ENCODE measurements at places on chromosomes 6 and 20.
A peak's percentile ranks its signal among the peaks of the same experiment; 100 is the strongest.

DNA sequence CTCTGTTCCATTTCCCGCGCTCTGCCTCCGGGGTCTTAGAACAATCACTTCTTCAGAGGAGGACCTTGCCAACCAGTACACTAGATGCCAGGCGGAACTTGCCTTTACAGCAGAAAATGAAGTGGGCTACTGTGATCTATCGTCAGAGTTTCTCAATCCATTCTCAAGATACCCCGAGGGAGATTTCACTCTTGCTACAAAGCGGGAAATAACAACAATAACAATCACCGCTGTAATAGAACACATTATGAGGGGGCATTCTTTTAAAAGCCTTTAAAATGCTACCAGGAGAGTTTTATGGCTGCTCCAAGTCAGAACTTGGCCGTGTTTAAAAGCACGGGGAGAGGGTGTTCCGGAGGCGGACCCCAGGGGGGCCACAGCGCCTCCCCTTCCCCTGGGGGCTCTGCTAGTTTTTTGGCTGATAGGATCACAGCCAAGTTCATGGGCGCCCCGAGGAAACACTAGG lies 617.0 kb upstream of the AGPAT4 start:
- DNase-seq, result no peak

GRCh38 chr6:70112716-70113115 lies 190.2 kb downstream of the COL9A1 start:
- no peak for DNase-seq

DNA sequence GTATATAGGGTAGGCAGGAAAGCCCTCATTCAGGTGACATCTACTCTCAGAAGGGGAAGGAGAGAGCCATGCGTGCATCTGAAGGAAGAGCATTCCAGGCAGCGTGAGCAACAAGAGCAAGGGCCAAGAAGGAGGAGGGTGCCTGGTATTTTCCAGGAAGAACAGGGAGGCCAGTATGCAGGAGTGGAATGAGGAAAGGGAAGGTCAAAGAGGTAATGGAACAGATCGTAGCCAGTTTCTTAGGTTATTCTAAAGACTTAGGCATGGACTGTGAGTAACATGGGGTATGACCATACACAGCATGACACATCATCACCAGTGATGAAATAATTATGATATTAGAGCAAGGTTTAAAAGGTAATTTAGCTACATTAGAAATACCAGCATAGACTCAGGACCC lies 24.1 kb downstream of the ALDH8A1 start:
- no peak for DNase-seq

GRCh38 chr6:109243863-109244825 lies 138.1 kb downstream of the CD164 start:
- DNase-seq, result no peak

DNA sequence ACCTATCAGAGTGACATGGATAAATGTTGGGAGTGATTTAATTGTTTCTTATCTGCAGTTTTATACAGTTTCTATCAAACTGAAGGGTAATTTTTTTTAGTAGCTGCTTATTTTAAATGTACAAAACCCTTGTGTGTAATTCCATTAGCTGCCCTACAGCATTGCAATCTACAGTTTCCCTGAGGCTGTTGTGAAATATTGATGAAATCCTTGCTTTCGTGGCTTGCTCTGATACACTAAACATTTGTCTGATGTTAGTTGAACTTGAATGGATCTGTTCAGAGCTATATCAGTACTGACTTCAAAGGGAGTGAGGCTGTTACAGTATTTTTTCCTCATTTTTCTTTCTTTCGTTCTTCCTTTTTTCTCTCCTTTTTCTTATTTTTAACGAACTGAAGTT lies 255.4 kb downstream of the TSHZ2 start:
- DNase-seq, result no peak

- DNase-seq, result no peak
These were observed 70.4 kb downstream of the JAG1 start for GRCh38 chr20:10603378-10603777.

DNA sequence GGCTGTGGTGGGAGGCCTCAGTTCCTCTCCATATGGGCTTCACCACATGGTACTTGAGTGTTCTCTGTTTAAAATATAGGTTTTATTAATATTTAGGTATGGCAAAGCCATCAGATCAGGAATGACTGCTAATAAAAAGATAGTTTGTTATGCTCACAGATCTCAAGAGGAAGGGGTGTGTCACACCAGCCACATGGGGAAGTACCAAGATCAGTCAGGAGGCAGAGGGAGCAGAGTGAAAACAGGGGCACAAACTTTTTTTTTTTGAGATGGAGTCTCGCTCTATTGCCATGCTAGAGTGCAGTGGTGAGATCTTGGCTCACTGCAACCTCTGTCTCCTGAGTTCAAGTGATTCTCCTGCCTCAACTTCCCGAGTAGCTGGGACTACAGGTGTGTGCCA lies 92.1 kb upstream of the GCM1 start:
- no peak for DNase-seq

DNA sequence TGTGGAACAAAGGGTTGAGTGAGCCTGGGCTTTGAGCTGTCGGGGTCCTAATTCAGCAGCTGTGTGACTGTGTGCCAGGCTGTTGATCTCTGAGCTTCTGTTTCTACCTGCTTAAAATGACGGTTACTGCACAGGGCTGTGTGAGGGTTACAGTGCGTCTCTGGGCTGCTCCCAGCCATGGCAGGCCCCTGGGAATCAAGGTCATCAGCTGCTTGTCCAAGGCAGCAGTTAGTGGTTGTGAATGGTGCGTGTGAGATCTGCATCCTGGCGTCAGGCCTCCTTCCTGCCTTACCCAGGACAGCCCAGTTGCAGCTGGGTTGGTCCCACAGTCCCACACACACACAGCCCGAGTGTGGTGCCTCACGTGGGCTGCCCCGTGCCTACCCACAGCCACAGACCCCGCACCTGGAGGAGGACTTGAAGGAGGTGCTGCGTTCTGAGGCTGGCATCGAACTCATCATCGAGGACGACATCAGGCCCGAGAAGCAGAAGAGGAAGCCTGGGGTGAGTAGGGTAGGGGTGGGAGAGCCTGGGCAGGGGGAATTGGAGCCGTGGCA lies 15.6 kb downstream of the GTSF1L start:
- no peak for DNase-seq

GRCh38 chr20:41249411-41250281 lies 67.9 kb downstream of the ZHX3 start:
- peak; percentile 31 for DNase-seq

- DNase-seq, result no peak
These were observed 25.7 kb downstream of the KCNG1 start for GRCh38 chr20:50996901-50997865.

- DNase-seq, result no peak
These were observed 442.4 kb downstream of the FRK start for GRCh38 chr6:115618256-115618655.
